ENCODE measurements at places on chromosomes 13 and 19.

DNA sequence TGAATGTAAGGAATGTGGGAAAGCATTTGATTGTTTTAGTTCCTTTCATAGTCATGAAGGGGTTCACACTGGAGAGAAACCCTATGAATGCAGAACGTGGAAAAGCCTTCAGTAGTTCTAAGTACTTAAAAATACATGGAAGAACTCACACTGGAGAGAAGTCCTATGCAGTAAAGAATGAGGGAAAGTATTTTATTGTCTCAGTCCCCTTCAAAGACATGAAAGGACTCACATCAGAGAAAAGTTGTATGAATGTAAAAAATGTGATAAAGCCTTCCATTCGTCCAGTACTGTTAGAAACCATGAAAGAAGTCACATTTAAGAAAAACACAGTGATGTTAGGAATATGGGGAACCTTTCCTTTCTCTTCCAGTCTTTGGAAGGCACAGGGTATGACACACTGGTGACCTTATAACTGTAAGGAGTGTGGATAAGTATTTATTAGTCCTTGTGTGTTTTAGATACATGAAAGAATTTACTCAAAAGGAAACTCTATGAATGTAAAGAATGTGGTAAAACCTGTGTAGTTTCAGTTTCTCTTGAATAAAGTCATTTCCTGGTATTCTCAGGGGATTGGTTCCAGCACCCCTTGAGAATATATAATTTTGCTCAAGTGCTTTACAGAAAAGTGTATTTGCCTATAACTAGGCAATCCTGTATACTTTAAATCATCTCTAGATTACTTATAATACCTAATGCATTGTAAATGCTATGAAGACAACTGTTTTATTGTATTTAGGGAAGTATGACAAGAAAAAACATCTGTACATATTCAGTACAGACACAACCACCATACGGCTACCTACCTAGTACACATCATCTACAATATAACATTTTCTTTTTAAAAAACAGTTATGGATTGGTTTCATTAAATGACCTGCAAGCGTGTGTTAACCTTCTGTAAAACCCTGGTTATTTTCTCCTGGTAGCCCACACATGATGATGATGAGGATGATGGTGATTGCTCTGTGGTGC, 52.8 kb downstream of the ZNF823 start:
- no peak for DNase-seq

DNA sequence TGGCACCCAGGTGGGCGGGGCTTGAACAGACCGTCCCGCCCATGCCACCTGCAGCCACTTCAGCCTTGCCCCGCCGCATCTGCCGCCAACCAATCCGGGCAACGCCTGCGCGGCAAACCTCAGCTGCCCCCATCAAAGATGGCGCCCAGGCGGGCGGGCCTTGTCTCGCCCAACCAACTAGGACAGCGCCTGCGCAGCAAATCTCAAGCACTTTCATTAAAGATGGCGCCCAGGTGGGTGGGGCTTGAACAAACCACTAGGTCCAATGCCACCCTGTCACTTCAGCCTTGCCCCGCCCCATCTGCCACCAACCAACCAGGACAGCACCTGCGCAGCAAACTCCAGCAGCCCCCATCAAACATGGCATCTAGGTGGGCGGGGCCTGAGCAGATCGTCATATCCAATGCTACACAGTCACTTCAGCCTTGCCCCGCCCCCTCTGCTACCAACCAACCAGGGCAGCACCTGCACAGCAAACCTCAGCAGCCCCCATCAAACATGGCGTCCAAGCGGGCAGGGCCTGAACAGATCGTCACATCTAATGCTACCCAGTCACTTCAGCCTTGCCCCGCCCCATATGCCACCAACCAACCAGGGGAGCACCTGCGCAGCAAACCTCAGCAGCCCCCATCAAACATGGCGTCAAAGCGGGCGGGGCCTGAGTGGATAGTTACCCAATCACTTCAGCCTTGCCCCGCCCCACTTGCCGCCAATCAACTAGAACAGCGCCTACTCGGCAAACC, 1.4 kb downstream of the PEG3 start:
- no peak for DNase-seq

- no peak for DNase-seq
Observed at GRCh38 chr19:31326329-31327028, 22.8 kb downstream of the TSHZ3 start.

DNA sequence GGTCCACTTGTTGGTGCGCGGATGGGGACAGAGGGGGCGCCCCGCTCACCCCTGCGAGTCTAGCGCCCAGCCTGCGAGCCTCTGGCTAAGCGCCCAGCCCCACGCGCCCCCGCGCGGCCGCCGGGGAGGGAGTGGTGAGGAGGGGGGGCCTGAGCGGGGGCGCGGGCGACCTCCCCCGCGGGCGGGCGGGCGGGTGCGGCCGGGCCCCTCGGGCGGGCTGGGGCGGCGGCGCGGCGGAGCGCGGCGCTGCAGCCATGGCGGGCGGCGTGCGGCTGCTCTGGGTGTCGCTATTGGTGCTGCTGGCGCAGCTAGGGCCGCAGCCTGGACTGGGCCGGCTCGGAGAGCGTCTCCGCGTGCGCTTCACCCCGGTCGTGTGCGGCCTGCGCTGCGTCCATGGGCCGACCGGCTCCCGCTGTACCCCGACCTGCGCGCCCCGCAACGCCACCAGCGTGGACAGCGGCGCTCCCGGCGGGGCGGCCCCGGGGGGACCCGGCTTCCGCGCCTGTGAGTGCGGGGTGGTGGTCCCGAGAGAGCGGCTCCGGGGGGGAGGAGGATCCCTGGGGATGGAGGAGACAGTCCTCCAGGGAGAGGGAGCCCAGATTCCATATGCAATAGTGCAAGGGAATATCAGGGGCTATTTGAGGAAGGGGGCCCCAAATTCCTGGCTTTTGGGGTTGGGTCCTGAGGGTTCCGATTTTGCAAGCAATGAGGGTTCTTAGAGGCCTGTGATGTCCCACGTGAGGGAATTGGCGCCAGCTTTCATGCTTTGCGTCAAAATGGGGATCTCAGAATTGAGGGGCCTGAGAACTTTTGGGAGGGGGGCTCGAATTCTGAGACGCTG, at the start of gene LTBP4:
LTBP4 (plus strand) TSS at position 236 of the 841 bp plus-strand sequence; CDS start at position 255, 19 bp downstream.
- DNase-seq = no peak

- no peak for DNase-seq
Observed at GRCh38 chr13:102721800-102722231, 27.0 kb upstream of the METTL21C start.

DNA sequence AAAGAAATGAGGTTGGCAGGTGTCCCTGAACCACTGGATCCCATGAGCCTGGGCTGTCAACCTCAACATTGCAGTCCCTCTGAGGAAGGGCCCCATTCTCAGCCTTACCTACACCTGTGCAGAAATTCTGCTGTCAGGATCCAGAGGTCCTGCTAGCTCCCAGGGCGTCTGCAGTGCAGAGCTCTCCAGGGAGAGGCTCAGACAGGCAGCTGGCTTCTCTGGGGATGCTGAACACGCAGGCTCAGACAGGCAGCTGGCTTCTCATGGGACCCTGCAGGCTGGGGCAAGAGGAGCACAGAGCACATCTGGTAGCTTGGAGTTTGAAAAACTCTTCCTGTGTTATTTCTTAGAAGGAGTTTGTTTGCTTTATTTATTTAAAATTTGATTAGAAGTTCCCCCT, 50.9 kb downstream of the TMEM255B start:
- no peak for DNase-seq

GRCh38 chr13:37349916-37350315, 244.5 kb upstream of the CSNK1A1L start:
- DNase-seq = no peak

- DNase-seq = peak; percentile 69
Observed at GRCh38 chr19:49676136-49676783, 811 bp upstream of the PRMT1 start.

- no peak for DNase-seq
Observed at GRCh38 chr13:50678464-50679162, 164.9 kb downstream of the DLEU7 start.

GRCh38 chr19:29550896-29551295, 25.1 kb downstream of the VSTM2B start:
- no peak for DNase-seq

DNA sequence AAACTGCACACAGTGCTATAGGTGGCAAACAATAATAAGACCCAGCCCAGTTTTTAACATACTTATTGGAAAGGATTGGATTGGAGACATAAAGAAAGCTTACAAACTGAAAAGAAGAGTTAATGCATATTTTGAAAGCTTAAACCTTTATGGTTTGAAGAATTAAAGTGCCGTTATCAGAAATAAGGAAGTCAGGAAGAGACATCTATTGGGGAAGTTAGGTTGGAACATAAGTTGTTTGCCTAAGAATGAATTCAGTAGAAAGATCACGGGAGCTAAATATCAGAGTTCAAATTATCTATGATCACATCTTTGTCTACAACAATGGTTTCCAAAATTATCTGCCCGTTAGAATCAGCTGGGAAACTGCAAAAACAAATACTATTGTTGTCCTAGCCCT, 767.9 kb downstream of the PCDH9 start:
- DNase-seq = no peak

- no peak for DNase-seq
Observed at GRCh38 chr19:17673937-17674799, 14.0 kb downstream of the UNC13A start.

DNA sequence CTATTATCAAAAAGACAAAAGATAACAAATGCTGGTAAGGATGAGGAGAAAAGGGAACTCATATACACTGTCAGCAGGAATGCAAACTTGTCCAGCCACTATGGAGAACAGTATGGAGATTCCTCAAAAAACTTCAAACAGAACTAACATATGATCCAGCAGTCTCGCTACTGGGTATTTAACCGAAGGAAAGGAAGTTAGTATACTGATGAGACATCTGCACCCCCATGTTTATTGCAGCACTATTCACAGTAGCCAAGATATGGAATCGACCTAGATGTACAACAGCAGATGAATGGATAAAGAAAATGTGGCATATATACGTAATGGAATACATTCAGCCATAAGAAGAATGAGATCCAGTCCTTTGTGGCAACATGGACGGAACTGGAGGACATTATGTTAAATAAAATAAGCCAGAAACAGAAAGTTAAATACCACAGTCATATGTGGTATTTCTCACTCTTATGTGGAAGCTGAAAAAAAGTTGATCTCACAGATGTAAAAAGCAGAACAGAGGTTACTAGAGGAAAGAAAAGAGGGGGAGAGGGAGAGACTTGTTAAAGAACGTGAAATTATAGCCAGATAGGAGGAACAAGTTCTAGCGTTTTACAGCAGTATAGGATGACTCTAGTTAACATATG, 83.2 kb downstream of the RUBCNL start:
- DNase-seq = no peak

All from GOT3 (cell line).